ENCODE measurements at places on chromosomes 5 and 9.

DNA sequence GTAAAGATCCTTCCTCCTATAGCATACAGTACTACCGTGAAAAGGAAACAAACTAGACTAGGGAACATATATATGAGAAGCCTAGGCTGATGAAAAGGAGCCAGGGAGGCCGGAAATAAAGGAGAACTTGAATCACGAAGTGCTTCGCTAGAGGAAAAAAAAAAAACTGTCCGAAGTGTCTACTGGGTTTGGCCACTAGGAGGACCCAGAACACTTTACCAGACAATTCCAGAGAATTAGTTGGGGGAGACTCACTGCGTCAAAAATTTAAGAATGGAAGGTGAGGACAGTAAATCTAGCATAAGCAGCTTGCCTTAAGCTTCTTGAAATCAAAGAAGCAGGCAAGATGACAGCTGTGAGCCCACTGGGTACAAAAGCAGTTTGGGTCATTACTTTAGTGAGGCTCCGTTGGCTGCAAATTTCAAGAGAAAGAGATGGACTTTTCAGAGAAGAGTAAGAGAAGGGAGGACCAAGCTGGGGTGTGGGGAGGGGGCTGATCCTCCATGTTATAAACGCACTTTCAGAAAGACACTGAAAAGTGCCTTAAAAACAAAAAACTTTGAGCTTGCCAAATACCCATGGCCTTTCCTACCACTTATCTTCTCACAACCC is 47.4 kb downstream of the P4HA2 start:
- no peak for DNase-seq

DNA sequence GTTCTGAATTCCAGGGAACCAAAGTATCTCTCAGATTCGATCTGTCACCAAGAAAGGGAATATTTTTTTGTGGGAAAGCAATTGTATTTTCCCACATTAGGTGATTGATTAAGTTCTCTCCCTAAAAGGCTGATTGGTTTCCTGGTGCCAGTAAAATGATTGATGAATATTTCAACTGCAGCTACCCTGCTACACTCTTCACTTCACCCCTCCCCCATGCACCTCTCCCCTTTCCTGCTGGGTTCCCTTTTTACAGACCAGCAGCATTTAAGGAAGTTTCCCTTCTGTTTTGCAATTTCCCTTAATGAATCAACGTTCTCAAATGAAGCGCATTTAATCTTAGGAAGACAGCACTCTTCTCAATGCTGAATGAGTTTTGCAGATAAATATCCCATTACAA is 13.1 kb downstream of the NR6A1 start:
- no peak for DNase-seq

DNA sequence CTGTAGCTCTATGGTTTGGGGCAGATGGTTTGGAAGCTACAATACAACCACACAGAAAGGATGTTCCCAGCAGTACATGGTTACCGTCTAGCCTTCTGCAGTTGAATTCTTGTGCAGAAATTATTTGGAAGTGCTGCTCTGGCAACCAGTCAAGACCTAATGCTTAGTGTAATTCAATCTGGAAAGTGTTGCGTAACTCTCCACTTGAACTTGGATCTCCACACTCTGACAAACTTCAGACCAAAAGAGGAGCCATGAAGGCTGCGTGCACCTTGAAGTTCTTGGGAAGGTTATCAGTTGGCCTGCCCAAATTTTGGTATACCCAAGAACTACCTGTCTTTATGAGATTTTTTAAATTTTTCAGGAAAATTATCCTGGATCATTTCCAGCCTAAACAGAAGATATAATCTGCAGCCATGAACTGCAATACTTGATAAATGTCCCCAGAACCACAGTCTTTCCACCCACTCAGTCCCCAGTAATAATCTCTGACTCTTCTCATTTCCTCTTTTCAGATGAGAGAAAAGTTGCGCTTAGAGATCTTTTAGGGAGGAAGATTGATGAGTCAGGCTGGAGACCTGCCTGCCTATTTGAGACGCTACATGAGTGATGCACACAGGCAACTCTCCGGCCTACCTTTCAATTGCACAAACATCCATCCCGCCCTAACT is 159.9 kb downstream of the FANCC start:
- DNase-seq = no peak

GRCh38 chr5:78824831-78825281 is 160.3 kb downstream of the ARSB start:
- DNase-seq = no peak

- DNase-seq = no peak
These were observed 105.7 kb downstream of the LRRC70 start for GRCh38 chr5:62684310-62684709.

- DNase-seq = no peak
These were observed 1.9 kb downstream of the GCNT4 start for GRCh38 chr5:75050415-75050814.

GRCh38 chr9:37034305-37034937 is 353 bp upstream of the PAX5 start:
- DNase-seq = peak; percentile 69

GRCh38 chr5:79694183-79694582 is 4.5 kb downstream of the CMYA5 start:
- DNase-seq = no peak

DNA sequence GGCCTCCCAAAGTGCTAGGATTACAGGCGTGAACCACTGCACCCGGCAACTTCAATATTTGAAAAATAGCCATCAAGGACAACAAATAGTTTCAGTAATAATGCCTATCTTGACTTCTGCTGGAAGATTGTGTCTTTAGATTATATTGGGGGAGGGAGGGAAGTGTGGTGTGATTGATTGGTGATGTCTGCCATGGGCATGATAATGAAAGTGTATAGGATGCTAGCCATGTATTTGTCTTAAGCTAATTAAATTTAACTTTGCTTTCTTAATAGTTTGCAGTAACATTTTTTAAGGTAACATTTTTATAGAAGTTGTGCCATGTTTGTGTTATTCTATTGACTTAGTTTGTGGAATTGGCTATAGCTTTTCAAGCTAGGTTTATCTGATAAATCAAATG is 4.6 kb downstream of the JMY start:
- DNase-seq = no peak

GRCh38 chr5:122390154-122390553 is 78.1 kb downstream of the SNCAIP start:
- no peak for DNase-seq

DNA sequence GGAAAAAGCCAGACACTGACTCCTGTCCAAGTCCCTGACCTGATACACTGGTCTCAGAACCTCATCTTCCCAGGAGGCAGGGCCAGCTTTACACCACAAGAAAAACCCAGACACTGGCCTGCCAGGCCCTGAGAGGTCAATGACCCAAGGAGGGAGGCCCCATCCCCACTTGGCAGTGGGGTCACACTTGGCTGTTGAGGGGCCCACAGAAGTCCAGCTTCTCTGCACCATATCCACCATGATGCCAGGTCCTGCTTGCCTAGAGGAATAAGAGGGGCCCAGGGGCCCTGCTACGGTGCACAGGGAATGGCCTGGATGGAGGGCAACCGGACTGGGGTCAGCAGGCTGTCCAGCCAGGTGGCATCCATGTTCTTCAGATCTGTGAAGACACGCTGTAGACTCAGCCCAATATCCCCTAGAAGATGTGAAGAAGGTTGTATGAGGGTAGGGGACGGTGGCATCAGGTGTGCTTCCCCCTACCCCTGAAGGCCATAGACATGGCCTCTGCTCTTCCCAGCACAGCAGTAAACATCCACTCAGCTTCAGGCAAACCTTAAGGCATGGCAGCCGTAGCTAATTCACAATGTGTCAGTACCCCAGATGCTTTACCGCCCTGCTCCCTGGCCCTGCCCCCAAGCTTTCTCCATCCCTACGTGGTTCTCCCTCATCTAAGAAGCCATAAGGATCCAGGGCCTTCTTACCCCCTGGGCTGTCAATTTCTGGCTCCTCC is 6.7 kb downstream of the IRF1 start:
- DNase-seq = peak; percentile 55

- no peak for DNase-seq
These were observed 658.8 kb downstream of the ACTL7B start for GRCh38 chr9:108197008-108197365.

Data from activated CD8-positive, alpha-beta memory T cell treated with anti-CD3 and anti-CD28 coated beads, Interleukin-2, amount 50 U/mL, for 48 hours (primary cell).